Astrocyte of the spinal cord (primary cell): ENCODE measurements at places on chromosomes 12 and 14.

DNA sequence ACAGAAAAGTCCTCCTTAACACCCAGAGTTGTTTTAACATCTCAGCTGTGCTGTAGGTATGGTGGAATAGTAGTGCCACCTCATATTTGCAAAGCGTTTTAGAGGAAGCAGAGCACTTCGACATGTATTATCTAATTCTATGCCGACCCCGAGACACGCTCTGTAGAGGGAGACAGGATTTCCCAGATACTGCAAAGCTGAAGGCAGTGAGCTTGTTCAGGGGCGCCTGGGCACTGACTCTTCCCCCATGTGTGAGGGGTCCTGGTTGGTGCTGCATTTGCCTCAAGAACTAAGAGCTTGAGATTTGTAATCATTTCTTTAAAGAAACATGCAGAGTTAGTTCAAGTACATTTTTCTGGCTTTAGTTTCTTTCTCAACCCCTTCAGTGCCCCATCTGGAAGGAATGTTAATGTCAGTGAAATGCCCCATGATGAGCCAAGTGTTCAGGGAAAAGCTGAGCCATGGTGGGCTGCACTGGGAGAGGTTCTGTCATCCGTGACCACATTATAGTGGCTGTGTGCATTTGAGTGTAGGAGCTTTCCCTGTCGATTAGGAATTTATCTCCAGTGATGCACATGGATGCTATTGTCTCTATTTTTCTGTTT is 66.3 kb downstream of the MBIP start:
- no peak for DNase-seq

- no peak for DNase-seq
These were observed 222.4 kb upstream of the AMIGO2 start for GRCh38 chr12:47302111-47302671.

DNA sequence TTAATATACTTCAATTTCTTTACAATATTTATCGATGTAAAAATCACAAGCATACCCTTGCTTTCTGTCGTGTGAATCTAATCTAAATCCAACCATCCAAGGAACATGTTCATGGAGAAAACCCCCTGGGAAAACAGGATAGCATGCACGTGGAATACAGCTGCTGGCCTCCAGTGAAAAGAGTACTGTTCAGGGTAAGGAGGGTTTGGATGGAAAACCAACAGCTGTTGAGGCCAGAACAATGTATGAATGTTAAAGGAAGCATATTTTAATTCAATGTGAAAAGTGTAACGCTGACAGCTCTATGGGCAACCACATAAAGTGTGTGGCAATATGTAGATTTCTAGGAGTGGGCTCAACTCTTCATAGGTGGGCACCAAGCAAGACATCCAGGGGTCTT is 344.0 kb downstream of the TMEM132D start:
- no peak for DNase-seq

GRCh38 chr14:35296545-35296944 is 4.4 kb downstream of the PSMA6 start:
- DNase-seq, result no peak

GRCh38 chr12:116146386-116146785 is 131.1 kb downstream of the MED13L start:
- no peak for DNase-seq

GRCh38 chr12:6238875-6239274 is 38.7 kb downstream of the CD9 start:
- no peak for DNase-seq

DNA sequence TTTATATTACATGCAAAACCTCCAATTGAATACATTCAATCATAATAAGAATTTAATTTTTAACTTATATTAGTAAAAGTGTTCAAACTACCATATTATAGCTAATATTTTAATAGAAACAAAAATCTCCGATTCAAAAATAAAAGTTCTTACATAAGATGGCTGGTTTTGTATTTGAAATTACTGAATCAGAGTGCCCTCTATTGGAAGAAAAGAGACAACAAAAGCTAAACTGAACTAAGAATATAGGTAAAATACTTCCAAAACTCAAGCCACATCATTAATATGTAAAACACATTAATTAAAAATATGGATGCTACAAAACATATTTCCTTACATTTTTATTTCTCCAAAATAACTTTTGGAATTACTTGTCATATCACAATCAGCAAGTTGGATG is 120.3 kb downstream of the GARIN6 start:
- peak; percentile 36 for DNase-seq

- no peak for DNase-seq
These were observed 140.0 kb downstream of the LLPH start for GRCh38 chr12:65990592-65990991.

GRCh38 chr14:33668066-33668465 is 282.8 kb downstream of the EGLN3 start:
- DNase-seq, result peak; percentile 74

DNA sequence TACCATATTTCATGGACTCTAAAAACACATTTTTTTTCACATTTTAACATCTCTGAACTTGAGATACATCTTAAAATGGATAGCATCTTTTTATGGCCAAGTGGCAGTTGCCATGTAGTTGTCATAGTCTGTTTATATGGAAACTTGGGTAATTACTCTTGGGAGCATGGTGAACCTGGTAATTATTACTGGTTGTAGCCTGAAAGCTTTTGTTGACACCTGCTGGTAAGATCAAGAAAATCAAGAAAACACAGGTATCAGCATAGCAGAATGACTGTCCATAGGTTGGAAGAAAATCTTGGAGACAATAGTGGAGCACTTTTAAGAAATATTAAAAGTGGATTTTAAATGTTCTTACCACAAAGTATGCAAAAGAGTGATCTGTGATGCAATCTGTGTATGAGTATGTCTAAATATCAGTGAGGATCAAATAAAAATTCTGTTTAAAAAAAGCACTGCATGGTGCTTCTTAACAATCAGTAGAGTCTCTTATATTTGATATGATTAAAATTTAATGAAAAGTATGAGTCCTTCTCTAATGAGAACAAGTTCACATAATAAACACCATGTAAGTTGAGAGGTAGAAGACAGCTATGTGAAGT is 44.2 kb downstream of the TTC8 start:
- peak; percentile 21 for DNase-seq

DNA sequence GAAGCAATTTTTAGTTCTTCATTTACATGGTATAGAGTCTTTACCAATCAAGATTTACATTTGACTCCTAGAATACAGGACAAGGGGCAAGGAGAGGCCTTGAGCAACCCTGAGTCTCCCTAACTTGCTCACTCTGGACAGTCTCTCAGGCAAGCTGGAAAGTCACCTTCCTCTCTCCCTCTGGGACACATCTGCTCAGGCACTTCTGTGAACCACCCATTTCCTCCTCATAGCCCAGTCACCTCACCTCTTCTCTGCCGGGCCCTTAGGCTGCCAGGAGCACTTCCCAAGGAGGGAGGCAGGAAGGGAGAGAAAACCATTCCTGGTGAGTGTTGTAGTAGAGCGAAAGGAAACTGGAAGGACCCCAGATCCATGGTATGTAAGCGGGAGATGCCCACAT is 202.8 kb downstream of the TTC7B start:
- no peak for DNase-seq

- DNase-seq, result peak; percentile 85
These were observed 92.8 kb downstream of the NINJ2 start for GRCh38 chr12:570435-570920.

GRCh38 chr14:103507751-103508150 is 14.9 kb downstream of the CKB start:
- no peak for DNase-seq

DNA sequence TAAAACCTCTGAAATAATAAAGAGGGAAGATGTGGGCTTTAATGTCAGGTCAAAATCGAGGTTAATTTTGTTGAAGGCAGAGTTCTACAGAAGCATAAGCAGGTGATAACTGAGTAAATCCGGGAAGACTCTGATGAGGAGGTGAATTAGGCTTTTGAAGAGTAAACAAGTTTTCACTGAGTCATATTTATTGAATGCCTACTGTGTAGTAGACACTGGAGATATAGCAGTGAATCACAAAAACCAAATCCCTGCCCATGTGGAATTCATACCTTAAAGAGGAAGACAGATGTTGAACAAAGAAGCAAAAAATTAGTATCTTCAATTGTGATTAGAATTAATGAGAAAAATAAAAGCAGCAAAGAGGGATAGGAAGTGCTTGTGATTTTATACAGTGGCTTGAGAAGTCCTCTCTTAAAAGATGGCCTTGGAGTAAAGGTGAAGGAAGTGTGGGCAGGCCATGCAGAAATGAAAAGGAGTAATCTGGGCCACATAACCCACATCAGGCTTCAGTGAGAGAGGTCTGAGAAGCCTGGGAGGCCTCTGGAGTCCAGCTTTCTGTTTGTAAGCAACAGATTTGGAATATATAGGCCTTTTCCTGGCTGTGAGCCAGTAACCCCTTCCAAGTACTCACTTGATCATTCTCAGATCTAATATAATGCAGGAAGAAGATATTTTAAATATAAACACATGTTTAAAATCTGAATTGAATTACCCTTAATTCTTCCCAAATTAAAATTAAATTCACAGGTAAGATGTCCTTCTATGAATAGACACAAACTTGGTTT is 46.7 kb downstream of the BHLHE41 start:
- no peak for DNase-seq

GRCh38 chr12:65779091-65779642 is 45.1 kb upstream of the HMGA2 start:
- DNase-seq, result peak; percentile 43
